ENCODE measurements at places on chromosomes 11 and 22.

DNA sequence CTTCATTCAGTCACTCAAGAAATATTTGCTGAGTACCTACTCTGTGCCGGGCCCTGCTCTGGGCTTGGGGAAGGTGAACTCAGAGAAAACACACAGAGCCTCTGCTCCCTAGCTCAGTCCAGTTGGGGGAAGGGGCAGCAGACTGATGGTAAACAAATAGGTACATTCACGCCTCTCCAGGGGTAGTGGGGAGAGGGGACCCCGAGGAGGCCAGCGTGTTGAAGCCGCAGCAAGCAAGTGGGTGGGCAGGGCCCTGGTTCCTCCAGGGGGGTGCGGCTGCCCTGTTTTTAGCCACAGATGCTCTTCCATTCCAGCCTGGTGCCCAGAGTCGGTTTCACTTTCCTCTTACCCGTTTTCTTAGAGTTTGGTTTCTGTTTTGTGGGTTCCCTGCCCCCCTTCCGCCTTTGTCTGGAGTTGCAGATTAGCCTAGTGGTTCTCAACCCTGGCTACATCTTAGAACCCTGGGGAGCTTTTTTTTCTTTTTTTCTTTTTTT, 8.7 kb downstream of the DRAP1 start:
- H3K27me3 ChIP-seq: no peaks in the 10 kb centered on the region
- peaks cover 12% of the 10 kb centered on the region for H3K36me3 ChIP-seq
- H3K27ac ChIP-seq: peak overlapping the region; percentile 74
- peak overlapping the region; percentile 52 for H3K4me3 ChIP-seq
- H3K4me1 ChIP-seq: peaks cover 49% of the 10 kb centered on the region

DNA sequence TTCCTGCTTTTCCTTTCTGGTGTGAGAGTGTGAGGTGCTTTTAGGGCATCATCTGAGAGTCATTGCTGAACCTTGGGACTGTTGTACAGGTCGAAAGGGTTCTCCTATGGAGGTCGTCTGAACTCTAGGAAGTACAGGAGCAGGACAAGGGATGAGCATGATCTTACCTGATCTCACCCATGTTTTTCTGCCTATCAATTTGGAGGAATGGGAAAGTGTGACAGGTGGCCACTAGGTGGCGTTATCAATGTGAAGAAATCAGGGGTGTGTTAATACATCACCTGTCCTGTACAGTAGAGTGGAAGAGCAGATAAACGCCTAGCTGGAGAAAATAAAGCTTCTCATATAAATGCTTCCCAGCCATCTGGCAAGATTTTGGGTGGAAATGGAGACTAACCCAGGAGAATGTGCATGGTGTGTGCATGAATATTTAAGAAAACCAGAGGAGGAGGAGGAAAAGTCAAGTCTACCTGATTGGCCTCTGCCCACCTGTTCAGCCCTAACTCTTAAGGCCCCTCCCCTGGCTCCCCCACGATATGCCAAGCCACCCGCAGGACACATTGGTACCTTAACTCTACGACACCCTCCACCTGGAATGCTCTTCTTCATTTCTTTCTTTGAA, 72.0 kb upstream of the NARS2 start:
- no peak for DNase-seq
- H3K4me3 ChIP-seq: no peak overlapping the region
- no peaks in the 10 kb centered on the region for H3K36me3 ChIP-seq
- H3K4me1 ChIP-seq: peaks cover 4% of the 10 kb centered on the region

DNA sequence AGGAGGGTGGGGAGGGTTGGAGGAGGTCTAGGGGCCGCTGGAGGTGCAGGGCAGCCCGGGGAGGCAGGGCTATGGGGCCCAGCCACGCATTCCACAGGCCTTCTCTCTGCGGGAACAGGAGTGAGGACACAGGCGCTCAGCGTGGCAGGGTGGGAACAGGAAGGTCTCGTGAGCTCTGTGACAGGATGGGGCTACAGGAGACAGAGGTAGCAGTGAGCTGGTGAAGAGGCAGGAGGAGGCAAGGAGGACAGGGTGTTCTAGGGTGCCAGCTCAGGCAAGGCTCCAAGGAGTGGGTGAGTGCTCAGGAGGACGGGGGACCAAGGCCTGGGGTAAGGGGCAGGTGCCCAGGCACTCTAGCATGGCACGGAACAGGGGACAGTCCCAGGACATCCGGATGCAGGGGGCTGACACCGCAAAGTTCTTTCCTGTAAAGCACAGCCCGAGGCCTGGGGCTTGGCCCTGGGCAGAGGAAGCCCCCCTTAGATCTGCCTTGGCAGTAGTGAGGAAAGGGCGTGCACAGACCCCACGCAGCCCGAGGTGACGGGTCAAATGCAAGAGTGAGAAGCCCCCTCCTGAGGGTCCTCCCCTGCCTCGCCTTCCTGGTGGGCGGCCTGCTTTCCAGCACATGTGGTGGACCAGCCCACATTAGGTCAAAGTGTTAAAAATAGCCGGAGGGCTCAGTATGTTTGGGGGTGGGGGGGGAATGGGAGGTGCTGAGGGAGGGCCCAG, 4.7 kb upstream of the NEAT1 start:
- DNase-seq: no peak
- H3K4me1 ChIP-seq: peaks cover 40% of the 10 kb centered on the region
- H3K27me3 ChIP-seq: no peaks in the 10 kb centered on the region
- peak overlapping the region; percentile 95 for H3K27ac ChIP-seq
- peaks cover under 1% of the 10 kb centered on the region for H3K36me3 ChIP-seq
- H3K4me3 ChIP-seq: peak overlapping the region; percentile 92

- H3K4me1 ChIP-seq: no peaks in the 10 kb centered on the region
- no peak for DNase-seq
- H3K27me3 ChIP-seq: no peaks in the 10 kb centered on the region
- no peak overlapping the region for H3K4me3 ChIP-seq
- H3K27ac ChIP-seq: no peak overlapping the region
These were observed 12.9 kb downstream of the MS4A10 start for GRCh38 chr11:60797846-60798630.

GRCh38 chr11:122869622-122870021, 12.9 kb upstream of the JHY start:
- H3K36me3 ChIP-seq: peaks cover 48% of the 10 kb centered on the region
- no peaks in the 10 kb centered on the region for H3K27me3 ChIP-seq
- no peak overlapping the region for H3K4me3 ChIP-seq
